NCI-H510A treated with DMSO at 0.1 percent for 48 hours (cell line): ENCODE measurements at places on chromosomes 7 and 10.

- no peak for DNase-seq
Observed at GRCh38 chr7:13770305-13770704, 219.2 kb downstream of the ETV1 start.

- no peak for DNase-seq
Observed at GRCh38 chr10:99406149-99406548, 24.3 kb downstream of the GOT1 start.

GRCh38 chr10:23834091-23834490, 374.8 kb upstream of the KIAA1217 start:
- no peak for DNase-seq

DNA sequence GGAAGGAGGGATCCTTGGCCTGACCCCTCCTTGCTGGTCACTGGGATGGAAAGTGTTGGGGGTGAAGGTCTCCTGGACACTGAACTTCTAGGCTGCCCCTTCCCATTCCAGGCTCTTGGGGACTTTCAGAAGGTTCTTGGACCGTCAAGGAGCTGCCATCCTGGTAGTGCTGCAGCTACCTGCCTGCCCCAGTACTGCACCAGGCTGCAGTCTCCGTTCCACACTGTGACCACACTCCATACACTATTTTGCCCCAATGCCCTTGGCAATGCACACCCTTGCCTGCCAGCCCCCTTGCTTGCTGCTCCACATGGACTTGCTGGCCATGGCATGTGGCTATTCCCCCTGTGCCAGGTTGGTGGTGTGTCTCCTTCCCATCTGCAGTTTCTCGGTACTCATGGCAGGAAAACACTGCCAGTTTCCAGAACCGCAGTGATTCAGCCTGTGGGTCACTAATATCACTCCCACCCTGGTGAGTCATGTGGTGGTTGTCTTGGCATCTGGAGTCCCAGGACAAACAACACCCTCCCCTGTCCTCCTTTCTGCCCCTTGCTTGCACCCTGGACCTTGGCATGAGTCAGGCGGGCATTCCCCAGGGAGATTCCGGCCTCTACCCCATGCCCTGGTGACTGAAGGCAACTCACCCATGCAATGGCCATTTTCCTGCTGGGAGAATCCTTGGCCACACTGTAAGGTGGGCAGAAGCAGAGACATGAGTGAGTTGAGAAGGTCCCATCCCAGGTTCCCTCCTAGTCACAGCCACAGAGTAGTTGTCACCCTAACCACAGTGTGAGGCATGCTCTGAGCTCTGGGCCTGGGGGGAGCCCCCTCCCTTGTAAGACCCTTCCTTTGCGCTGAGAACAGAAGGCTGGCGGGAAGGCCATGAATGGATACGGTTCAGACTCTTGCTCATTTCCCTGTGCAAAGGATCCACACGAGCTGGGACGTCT, 32.8 kb downstream of the GOLGA7B start:
- DNase-seq = no peak

DNA sequence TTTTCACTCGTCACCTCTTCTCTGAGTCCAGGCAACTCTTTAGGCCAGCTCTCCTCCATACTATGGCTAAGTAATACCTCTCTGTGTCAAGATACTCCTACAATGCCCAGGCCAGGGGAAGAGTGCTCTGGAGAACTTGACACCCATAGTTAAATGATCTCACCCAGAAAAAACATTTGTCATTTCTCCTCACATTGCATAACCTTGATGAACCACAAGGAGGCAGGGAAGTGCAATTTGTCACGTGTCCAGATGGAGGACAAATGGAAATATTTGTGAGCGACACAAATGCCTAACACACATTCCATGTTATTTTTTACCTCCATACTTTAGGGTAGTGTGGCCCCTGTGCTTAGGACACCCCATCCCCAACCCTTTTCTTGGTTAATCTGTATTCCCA, 78.3 kb downstream of the HTR7 start:
- no peak for DNase-seq

DNA sequence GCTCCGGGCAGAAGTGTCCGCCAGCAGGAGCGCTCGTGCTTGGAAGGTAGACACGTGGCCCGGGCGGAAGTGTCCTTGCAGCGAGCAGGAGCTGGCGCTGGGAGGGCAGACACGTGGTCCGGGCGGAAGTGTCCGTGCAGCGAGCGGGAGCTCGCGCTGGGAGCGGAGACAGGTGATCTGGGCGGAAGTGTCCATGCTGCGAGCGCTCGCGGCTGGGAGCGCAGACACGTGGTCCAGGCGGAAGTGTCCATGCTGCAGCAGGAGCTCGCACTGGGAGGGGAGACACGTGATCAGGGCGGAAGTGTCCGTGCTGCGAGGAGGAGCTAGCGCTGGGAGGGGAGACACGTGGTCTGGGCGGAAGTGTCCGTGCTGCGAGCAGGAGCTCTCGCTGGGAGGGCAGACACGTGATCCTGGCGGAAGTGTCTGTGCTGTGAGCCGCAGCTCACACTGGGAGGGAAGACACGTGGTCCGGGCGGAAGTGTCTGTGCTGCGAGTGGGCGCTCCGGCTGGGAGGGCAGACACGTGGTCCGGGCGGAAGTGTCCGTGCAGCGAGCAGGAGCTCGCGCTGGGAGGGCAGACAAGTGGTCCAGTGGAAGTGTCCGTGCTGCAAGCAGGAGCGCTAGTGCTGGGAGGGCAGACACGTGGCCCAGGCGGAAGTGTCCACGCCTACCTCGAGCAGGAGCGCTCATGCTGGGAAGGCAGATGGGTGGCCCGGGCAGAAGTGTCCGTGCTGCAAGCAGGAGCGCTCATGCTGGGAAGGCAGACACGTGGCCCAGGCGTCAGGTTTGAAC, 41.1 kb upstream of the PRKAR1B start:
- DNase-seq = no peak

DNA sequence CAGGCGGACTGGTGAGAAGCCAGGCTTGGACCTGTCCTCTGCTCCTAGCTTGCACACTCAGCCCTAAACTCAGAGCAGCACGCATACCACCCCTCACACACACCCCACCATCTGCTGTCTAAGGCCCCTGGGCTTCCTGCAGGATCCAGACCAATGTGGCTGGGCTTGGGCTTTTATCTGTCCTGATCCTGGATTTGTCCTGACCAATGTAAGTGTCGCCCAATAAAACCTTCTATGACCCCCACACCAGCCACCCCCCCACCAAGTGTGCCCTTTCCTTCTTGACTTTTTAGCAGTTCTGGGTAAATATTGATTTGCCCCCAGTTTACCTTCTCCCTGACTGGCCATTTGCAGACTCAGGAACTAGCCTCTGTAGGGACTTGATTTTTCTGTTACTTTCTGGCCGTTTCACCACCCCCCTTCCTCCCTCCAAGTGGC, 1.7 kb upstream of the HOXA13 start:
- DNase-seq = no peak

GRCh38 chr7:10734595-10734994, 239.1 kb upstream of the PHF14 start:
- DNase-seq = no peak

GRCh38 chr10:67780759-67781538, 57.0 kb downstream of the DNAJC12 start:
- DNase-seq = no peak

DNA sequence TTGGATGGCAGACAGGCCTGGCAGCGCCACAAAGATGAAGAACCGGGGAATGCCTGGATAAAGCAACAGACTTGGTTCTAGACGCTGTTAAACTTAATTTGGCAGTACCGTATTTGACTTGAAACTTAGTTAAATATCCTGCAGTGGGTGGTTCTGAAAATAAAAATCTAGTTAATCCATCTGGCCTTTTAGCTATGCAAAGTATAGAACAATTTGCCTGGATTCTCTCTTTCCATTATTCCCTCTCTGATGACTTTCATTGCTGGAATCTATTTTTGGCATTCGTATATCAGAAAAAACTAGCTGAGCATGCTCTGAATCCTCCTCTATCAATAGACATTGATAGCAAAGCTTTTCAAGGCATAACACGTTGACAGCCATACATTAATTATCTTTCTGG, 203.6 kb downstream of the MACC1 start:
- DNase-seq = no peak

DNA sequence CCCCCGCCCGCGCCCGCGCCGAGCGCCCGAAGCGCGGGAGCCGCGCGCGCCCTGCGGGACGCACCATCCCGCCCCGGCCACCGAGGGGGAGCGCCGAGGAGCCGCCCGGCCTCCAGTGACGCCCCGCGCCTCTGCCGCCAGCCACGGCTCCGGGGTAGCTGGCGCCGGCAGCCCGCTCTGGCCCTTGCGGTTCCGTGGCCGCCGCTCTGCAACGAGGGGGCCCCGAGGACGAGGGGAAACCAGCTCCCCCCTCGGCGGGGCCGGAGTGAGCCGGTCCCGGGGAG, at the start of gene PAXIP1:
Gene PAXIP1, minus strand, starts transcription at position 33 of the 284 bp plus-strand sequence. CDS start 195 bp downstream, outside the sequence.
- DNase-seq = peak; percentile 48

GRCh38 chr10:124550293-124551034, 88.8 kb downstream of the LHPP start:
- no peak for DNase-seq

DNA sequence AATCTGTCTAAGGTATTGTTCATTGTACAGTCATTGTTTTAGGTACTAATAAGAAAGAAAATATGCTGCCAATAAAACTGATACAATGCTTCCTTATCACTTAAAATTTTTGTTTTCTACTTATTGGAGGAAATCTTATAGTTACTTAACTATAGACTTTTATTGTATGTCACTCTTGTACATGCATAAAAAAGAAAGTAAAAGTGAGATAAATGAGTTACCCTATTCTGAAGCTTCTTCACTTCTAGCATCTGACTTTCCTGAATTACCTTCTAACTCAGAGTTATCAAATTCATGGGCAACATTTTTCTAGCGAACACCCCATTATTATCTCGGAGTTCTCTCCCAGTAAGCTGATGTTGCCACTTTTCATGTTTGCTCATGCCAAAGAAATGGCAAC, 504.9 kb downstream of the SH2D4B start:
- DNase-seq = no peak
